ENCODE measurements at places on chromosomes 6 and 20. TPM values are rescaled to one million over a fixed set of nuclear protein-coding genes. Genes with fewer than 3 reads are reported as not detected.

DNA sequence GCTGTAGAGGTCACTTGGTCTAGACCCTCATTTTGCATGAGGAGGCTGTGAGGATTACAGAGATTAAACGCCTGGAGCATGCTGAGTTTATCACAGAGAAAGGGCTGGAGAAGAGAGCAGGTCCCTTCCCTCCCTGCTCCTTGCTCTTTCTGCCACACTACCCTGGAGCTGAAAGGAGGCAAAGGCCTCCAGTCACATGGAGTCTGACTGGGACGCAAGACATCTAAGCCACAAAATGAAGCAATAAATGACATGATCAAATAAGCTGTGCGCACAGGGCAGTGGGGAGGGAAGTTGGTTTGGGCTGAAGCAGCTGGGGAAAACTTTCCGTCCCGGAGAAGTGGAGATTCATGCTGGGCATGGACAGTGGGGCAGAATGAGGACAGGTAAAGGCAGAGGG lies 33.3 kb downstream of the ATXN1 start:
- H3K27me3 ChIP-seq, result no peaks in the 10 kb centered on the region
- no peak overlapping the region for H3K27ac ChIP-seq
- H3K4me3 ChIP-seq, result no peak overlapping the region
- DNase-seq, result no peak

DNA sequence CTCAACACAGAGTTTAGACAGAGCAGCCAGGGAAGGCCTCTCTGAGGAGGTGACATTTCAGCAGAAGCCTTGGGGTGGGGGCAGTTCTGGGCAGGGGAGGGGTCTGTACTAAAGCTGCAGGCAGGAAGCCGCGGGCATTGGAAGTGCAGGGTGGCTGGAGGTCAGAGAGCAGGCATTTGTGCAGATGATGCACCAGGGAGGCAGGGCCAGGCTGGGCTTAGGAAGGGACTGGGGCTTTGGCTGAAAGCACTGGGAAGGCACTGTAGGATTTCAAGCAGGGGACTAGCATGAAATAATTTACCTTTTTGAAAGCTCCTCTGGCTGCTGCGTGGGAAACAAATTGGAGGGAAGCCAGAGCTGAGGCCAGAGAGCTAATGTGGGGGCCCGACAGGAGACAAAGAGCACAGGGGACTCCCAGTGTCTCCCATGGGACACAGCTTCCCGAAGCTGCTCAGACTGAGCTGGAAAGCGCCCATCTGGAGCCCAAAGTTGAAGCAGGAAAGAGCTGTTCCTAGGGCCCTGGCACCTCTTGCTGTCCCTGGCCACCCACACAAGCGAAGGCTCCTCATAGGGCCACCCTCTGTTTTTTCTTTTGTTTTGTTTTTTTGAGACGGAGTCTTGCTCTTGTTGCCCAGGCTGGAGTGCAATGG lies 19.3 kb downstream of the ADA start:
- H3K4me1 ChIP-seq, result no peaks in the 10 kb centered on the region
- no peak overlapping the region for H3K4me3 ChIP-seq
- no peak overlapping the region for H3K27ac ChIP-seq

DNA sequence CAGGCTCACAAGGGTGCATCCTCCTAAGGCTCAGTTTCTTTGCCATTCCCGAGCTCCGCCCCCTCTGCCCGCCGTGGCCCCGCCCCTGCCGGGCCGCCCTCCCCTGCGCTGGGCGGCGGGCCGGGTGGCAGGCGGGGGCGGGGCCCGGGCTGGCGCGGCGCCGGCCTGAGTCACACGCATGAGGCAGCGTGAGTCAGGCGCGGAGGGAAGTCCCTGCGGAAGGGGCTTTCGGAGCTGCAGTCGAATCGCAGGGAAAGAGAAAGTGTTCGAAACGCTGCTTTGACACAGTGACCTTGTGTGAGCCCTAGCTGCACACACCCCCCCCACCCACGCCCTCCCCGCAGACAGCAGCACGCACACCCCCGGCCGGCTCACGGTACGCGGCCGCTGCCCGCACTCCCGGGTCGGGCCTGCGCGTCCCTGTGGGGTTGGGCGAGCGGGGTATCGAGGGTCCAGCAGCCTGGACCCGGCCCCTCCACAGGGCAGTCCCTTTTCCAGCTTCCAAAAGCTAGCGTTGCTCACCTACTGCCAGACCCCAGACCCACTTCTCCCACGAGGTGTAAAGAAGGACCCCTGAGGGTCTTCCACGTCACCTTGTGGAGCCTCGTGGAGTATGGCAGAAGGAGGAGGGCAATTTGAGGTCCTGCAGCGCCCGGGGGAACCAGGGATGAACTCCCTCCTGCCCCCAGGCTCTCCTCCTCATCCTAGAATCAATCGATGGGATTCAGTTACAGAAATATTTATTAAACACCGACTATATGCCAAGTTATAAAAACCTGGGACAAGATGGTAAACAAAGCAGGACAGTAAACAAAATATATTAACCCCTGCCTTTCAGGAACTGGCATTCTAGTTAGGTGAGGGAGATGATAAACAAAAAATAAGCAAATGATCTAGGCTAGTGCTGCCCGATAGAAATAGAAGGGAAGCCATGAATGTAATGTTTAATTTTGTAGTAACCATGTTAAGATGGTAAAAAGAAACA lies 12.4 kb upstream of the HMGA1 start:
- peak overlapping the region; percentile 94 for H3K27ac ChIP-seq
- H3K27me3 ChIP-seq, result no peaks in the 10 kb centered on the region
- H3K4me3 ChIP-seq, result peak overlapping the region; percentile 49

The TAGAP gene
- 5.1 TPM for total RNA-seq

DNA sequence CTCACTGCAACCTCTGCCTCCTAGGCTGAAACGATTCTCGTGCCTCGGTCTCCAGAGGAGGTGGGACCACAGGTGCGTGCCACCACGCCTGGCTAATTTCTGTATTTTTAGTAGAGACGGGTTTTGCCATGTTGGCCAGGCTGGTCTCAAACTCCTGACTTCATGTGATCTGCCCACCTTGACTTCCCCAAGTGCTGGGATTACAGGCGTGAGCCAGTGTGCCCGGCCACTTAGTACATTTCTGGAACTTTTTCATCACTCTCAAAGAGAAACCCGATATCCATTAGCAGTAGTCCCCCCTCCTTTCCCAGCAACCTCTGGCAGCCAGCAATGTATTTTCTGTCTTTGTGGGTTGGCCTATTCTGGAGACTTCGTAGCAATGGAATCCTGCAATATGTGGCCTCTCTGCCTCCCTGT lies 109.8 kb downstream of the JARID2 start:
- H3K36me3 ChIP-seq, result no peaks in the 10 kb centered on the region
- H3K27me3 ChIP-seq, result no peaks in the 10 kb centered on the region
- H3K4me3 ChIP-seq, result no peak overlapping the region
- no peak overlapping the region for H3K27ac ChIP-seq
- peaks cover 12% of the 10 kb centered on the region for H3K4me1 ChIP-seq

Measured in transverse colon (tissue), 4 donors.